ENCODE measurements at places on chromosomes 13 and 19. TPM values are rescaled to one million over a fixed set of nuclear protein-coding genes. Genes with fewer than 3 reads are reported as not detected.

Gene RAVER1
- 27.6 TPM for polyA plus RNA-seq

Gene C5AR1
- polyA plus RNA-seq: 8.6 TPM

Gene MEIOSIN
- polyA plus RNA-seq: not detected

Gene PABPC3
- polyA plus RNA-seq: not detected

Gene ACER1
- polyA plus RNA-seq: 0.06 TPM

Gene CD79A
- 0.45 TPM for polyA plus RNA-seq

GRCh38 chr13:38570706-38571105 is 116.2 kb upstream of the FREM2 start:
- H3K4me1 ChIP-seq: no peaks in the 10 kb centered on the region
- H3K27me3 ChIP-seq: no peaks in the 10 kb centered on the region
- DNase-seq: no peak
- no peaks in the 10 kb centered on the region for H3K36me3 ChIP-seq
- no peak overlapping the region for H3K4me3 ChIP-seq
- no peak overlapping the region for H3K27ac ChIP-seq

GRCh38 chr19:4437103-4437502 is 20.5 kb downstream of the UBXN6 start:
- no peak for DNase-seq
- no peak overlapping the region for H3K27ac ChIP-seq
- H3K4me3 ChIP-seq: no peak overlapping the region
- H3K27me3 ChIP-seq: no peaks in the 10 kb centered on the region

DNA sequence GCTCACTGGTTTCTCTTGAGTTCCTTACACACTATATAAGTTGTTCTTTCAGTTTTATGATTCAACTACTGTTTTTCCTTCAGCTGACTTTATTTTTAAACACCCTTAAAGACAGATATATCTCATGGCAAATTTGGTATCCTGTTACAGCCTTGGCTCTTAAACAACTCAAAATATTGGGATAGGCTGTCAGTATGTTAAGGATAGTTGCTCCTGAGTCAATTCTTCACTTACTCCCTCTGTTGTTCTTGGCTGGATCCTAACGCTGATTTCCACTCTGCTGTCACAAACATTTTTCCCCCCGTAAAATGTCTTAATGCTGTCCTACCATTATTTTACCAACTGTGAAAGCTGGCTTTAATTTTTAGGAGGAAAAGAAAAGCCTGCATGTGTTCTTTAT is 1.2 kb downstream of the KCNRG start:
- H3K27ac ChIP-seq: no peak overlapping the region
- H3K4me3 ChIP-seq: no peak overlapping the region
- H3K4me1 ChIP-seq: no peaks in the 10 kb centered on the region
- no peaks in the 10 kb centered on the region for H3K27me3 ChIP-seq
- no peak for DNase-seq

- no peaks in the 10 kb centered on the region for H3K27me3 ChIP-seq
- no peaks in the 10 kb centered on the region for H3K4me1 ChIP-seq
- DNase-seq: no peak
- no peak overlapping the region for H3K27ac ChIP-seq
- no peak overlapping the region for H3K4me3 ChIP-seq
These were observed 52.3 kb upstream of the PARP4 start for GRCh38 chr13:24564881-24565280.

DNA sequence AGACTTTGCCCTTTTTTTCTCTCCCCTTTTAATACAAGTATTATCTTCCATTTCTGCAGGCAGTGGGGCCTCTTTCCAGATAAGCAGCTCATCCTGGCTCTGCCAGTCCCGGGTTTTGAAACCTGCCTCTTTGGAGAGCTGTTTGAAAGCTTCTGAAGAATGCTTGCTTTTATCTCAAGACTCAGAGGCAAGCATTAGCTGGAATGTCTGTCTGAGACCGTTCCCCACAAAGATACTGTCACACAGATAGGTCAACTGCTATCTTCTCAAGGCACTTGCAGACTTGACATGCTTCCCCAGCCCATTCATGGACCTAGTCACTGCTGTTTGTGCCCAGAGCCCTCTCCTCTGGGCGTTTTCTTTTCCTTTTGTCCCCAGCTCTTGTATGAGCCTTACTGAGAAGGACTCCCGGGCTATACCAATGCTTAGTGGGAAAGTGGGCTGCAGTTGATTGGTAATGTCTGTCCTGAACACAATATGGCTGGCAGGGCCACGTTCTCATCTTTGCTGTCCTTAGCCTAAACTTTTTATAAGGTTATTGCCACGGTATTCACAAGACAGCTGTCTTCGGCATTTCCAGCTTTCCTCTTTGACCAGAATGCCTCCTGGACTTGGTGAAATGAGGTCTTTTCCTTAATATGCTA is 13.4 kb downstream of the SERP2 start:
- H3K36me3 ChIP-seq: no peaks in the 10 kb centered on the region
- DNase-seq: no peak
- H3K4me3 ChIP-seq: no peak overlapping the region
- H3K4me1 ChIP-seq: no peaks in the 10 kb centered on the region

DNA sequence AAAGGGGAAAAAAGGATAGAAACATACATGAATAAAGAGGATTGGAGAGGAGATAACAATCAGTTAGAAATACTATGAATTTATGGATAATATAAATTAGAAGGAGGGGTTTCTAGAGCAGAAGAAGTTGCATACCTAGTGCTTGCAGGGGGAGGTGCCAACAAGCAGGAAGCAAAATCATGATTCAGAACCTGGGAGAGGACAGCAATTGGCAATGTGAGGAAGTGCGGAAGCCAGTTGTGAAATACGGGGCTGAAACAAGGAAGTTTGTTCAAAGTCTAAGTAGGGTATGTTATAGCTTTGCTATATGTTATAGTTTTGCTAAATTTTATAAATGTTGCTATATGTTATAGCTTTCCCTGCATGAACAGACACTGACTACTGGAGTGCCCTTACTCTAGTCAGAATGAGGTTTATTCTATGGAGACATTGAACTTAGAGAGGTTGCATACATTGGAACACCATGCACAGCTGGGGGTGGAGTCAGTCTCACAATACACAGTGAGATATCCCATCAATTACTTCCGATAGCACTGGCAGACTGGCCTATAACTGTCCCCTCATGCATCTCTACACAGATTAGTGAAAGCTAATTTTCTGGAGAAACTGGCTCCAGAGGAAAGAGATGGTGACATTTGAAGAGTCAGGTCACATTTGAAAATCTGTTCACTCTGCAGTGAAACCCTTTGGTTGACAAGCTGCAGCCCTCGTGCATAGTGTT is 92.1 kb downstream of the GPC6 start:
- H3K27me3 ChIP-seq: no peaks in the 10 kb centered on the region
- H3K36me3 ChIP-seq: no peaks in the 10 kb centered on the region
- H3K4me1 ChIP-seq: no peaks in the 10 kb centered on the region
- H3K4me3 ChIP-seq: no peak overlapping the region

GRCh38 chr19:30107251-30107650 is 165.2 kb downstream of the URI1 start:
- no peak overlapping the region for H3K4me3 ChIP-seq
- H3K4me1 ChIP-seq: no peaks in the 10 kb centered on the region
- DNase-seq: no peak

- no peaks in the 10 kb centered on the region for H3K36me3 ChIP-seq
- no peaks in the 10 kb centered on the region for H3K27me3 ChIP-seq
These were observed 512 bp upstream of the REX1BD start for GRCh38 chr19:18587962-18588610.

- H3K27ac ChIP-seq: peak overlapping the region; percentile 88
- peak; percentile 90 for DNase-seq
- peak overlapping the region; percentile 45 for H3K4me3 ChIP-seq
- no peaks in the 10 kb centered on the region for H3K27me3 ChIP-seq
These were observed 6.3 kb downstream of the C19orf12 start for GRCh38 chr19:29708554-29709439.

- no peak for DNase-seq
- no peak overlapping the region for H3K4me3 ChIP-seq
- no peaks in the 10 kb centered on the region for H3K27me3 ChIP-seq
These were observed 256.1 kb downstream of the DACH1 start for GRCh38 chr13:71610876-71611275.

DNA sequence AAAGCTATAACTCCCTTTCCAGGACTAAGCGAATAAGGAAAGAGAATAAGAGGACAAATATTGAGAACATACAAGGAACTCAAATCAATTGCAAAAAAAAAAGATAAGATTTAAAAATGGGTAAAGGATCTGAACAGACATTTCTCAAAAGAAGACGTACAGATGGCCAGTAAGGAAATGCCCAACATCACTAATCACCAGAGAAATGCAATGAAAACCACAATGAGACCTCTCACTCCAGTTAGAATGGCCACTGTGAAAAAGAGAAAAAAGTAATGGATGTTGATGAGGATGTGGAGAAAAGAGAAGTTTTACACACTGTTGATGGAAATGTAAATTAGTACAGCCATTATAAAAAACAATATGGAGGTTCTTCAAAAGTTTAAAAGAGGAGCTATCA is 63.8 kb downstream of the VWA8 start:
- H3K4me1 ChIP-seq: no peaks in the 10 kb centered on the region
- H3K27me3 ChIP-seq: no peaks in the 10 kb centered on the region
- H3K27ac ChIP-seq: no peak overlapping the region
- no peak overlapping the region for H3K4me3 ChIP-seq
- no peaks in the 10 kb centered on the region for H3K36me3 ChIP-seq
- DNase-seq: no peak

DNA sequence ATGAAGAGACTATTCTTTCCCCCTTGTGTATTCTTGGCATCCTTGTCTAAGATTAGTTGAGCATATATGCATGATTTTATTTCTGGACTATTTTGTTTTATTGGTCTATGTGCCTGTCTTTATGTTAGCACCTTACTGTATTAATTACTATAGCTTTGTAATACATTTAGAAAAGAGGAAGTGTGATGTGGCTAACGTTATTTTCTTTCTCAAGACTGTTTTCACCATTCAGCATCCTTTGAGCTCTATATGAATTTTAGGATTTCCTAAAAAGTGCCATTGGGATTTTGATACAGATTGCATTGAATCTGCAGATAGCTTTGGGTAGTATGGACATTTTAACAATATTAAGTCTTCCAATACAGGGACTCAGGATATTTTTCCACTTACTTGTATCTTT is 37.5 kb upstream of the PCDH20 start:
- no peaks in the 10 kb centered on the region for H3K27me3 ChIP-seq
- H3K36me3 ChIP-seq: no peaks in the 10 kb centered on the region
- H3K4me3 ChIP-seq: no peak overlapping the region
- DNase-seq: no peak
- H3K4me1 ChIP-seq: no peaks in the 10 kb centered on the region
- no peak overlapping the region for H3K27ac ChIP-seq

- H3K36me3 ChIP-seq: no peaks in the 10 kb centered on the region
- H3K4me1 ChIP-seq: no peaks in the 10 kb centered on the region
- peaks cover 3% of the 10 kb centered on the region for H3K27me3 ChIP-seq
- DNase-seq: no peak
- H3K27ac ChIP-seq: no peak overlapping the region
These were observed 336.6 kb downstream of the TEX29 start for GRCh38 chr13:111657013-111657412.

GRCh38 chr19:17757125-17757524 is 5.8 kb downstream of the FCHO1 start:
- peaks cover 2% of the 10 kb centered on the region for H3K27me3 ChIP-seq
- H3K4me3 ChIP-seq: no peak overlapping the region
- DNase-seq: peak; percentile 58
- H3K36me3 ChIP-seq: no peaks in the 10 kb centered on the region

DNA sequence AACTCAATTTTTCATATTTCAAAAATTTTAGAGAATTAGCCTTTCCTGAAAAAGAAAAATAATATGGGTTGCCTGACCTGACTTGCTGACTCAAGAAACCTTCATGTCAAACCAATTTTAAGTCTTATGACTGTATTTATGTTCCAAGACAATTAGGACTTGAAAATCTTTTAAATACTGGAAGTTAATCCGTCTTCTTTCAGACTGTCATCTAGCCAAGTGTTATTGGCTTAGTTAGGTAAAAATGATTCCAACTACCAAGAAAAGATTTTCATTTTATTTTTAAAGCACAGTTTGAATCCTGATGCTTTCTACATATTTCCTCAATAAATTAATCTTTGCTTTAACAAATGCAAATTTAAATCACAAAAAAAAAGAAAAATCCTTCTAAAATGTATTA is 337.6 kb downstream of the SLITRK6 start:
- DNase-seq: no peak
- H3K4me3 ChIP-seq: no peak overlapping the region
- no peaks in the 10 kb centered on the region for H3K27me3 ChIP-seq

GRCh38 chr13:58004751-58005150 is 373.2 kb downstream of the PCDH17 start:
- H3K27ac ChIP-seq: no peak overlapping the region
- no peaks in the 10 kb centered on the region for H3K27me3 ChIP-seq
- H3K4me1 ChIP-seq: no peaks in the 10 kb centered on the region
- no peak for DNase-seq
- H3K4me3 ChIP-seq: no peak overlapping the region
- H3K36me3 ChIP-seq: no peaks in the 10 kb centered on the region

All from small intestine (tissue), 16 donors.